Gastrocnemius medialis (tissue), 4 donors: ENCODE measurements at places on chromosomes 11 and 22.

DNA sequence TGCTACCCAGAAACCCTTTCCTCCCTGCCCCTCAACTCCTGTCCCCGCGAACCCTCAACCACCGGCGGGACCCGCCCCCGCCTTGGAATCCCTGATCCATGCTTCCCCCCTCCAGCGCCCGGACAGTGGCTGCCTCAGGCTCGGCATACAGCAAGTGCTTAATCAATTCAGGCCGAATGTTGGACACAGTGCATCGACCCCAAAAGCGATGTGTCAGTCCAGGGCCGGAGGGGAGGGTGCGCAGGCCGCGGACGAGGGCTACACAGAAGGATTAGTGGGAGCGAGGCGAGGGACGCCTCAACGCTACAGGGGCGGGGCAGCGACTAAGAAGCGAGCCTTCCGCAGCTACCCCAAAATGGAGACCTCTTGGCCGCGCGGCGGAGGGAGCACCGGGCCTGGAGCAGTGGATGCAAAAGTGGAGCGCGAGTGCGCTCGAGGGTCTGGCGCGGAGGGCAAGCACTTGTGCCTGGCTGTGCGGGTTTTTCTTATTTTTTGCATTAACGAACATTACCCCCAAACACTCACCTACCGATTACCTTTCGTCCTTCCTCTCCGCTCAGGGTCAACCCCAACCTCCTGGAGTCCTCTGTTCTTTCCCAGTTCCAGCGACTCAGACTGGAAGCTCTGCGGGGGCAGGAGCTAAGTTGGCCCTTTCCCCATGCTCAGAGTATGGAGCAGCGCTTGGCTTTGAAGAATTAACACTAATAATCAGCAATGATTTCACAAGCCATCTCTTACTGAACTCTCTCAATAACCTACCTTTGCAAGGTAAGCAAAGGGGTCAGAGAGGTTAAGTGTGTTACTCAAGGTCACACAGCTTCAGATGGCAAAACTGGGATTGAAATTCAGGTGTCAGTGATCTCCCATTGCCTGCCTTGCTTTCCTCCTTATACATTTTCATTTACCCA, 30.0 kb upstream of the WNT11 start:
- H3K4me3 ChIP-seq: peak overlapping the region; percentile 93
- DNase-seq: no peak
- peak overlapping the region; percentile 81 for H3K27ac ChIP-seq

GRCh38 chr11:107591378-107592230, 657 bp downstream of the ELMOD1 start:
- no peaks in the 10 kb centered on the region for H3K27me3 ChIP-seq
- no peaks in the 10 kb centered on the region for H3K36me3 ChIP-seq
- peaks cover 3% of the 10 kb centered on the region for H3K4me1 ChIP-seq
- H3K27ac ChIP-seq: no peak overlapping the region

DNA sequence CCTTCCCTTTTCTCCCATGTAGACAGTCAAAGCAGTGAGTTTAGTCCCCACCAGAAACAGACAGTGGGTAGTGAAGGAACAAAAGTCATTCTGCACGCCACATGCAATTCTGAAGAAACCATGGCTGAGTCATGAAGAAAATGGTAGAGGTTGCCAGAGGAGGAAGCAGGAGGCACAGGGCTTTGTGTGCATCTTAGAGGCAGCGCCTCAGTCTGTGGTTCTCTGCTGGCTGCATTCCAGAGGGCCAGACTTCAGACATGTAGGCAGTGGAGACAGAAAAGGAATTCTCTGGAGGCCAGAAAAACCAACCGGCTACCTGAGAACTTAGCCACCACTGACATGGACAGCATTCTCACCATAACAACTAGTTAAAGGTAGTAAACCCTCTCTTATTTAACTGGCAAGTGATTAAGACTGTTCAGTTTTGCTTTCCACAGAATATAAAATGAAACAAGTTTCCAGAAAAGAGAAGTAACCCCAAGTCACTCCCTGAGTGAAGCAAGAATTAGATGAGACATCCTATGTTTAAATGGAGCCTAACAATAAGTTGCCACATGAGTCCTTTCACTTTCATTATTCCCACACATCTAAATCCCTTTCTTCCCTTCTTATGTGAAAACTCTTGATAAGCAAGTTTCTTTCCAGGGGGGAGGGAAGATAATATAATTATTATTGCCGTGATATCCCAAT, 556.1 kb downstream of the SOX6 start:
- H3K4me1 ChIP-seq: no peaks in the 10 kb centered on the region
- no peaks in the 10 kb centered on the region for H3K27me3 ChIP-seq
- no peak overlapping the region for H3K27ac ChIP-seq
- no peak overlapping the region for H3K4me3 ChIP-seq
- peak; percentile 14 for DNase-seq
- no peaks in the 10 kb centered on the region for H3K36me3 ChIP-seq

GRCh38 chr22:26522012-26522411, 9.7 kb upstream of the TFIP11 start:
- no peak for DNase-seq
- no peak overlapping the region for H3K27ac ChIP-seq
- H3K4me1 ChIP-seq: peaks cover 23% of the 10 kb centered on the region
- H3K27me3 ChIP-seq: no peaks in the 10 kb centered on the region
- no peak overlapping the region for H3K4me3 ChIP-seq
- H3K36me3 ChIP-seq: no peaks in the 10 kb centered on the region
